Urothelium cell line (cell line): ENCODE measurements at places on chromosomes 6 and 20.

- DNase-seq = peak; percentile 80
These were observed 87.9 kb downstream of the UNC5CL start for GRCh38 chr6:40950986-40951698.

- DNase-seq = no peak
These were observed 880.8 kb upstream of the SLC35B3 start for GRCh38 chr6:9315966-9316650.

- peak; percentile 80 for DNase-seq
These were observed 127.1 kb upstream of the MLIP start for GRCh38 chr6:53984163-53984562.

GRCh38 chr6:1917626-1918371 is 308.1 kb downstream of the FOXC1 start:
- peak; percentile 82 for DNase-seq

DNA sequence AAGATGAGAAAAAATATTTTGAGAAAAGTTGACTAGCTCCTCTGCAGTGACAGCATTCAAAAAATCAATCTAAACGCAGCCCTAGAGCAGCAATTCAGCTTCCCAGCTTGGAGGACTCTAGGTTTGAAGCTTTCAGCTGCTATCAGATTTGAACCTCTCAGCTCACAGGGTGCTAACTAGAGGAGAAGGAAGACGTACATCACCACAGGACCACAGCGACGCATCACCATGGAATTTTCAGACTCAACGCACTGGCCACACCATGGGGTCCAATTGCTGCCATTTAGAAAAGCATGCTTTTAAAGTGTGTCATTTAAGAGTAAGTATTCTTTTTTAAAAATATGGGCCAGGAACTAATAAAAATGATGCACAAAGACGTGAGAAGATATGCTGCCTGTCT is 45.0 kb upstream of the FUCA2 start:
- peak; percentile 25 for DNase-seq

DNA sequence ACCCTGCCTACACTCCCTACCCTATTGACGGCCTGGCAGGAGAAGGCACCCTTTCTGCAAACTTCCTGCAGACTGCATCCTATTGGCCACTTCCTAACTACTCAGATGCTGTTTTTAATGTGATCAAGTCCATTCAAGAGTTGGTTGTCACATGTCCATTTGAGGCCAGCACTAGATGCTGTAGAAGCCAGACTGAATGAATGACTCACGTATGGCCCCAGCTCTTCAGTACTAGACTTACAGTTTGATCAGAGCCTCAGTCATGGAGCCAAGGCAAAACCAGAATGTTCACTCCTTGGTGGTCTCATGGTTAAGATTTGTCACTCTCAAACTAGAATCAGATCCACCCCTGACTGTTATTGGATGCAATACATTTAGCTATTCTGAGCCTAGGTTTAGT is 101.7 kb downstream of the OPRM1 start:
- DNase-seq = no peak

- no peak for DNase-seq
These were observed 73.1 kb downstream of the PRND start for GRCh38 chr20:4794846-4795245.
